ENCODE measurements at places on chromosomes 1 and 21.
A peak's percentile ranks its signal among the peaks of the same experiment; 100 is the strongest.

- no peak for DNase-seq
Measured at GRCh38 chr1:102463328-102463727, 466.6 kb upstream of the OLFM3 start.

GRCh38 chr1:91763252-91763651, 122.7 kb downstream of the TGFBR3 start:
- DNase-seq, result no peak

DNA sequence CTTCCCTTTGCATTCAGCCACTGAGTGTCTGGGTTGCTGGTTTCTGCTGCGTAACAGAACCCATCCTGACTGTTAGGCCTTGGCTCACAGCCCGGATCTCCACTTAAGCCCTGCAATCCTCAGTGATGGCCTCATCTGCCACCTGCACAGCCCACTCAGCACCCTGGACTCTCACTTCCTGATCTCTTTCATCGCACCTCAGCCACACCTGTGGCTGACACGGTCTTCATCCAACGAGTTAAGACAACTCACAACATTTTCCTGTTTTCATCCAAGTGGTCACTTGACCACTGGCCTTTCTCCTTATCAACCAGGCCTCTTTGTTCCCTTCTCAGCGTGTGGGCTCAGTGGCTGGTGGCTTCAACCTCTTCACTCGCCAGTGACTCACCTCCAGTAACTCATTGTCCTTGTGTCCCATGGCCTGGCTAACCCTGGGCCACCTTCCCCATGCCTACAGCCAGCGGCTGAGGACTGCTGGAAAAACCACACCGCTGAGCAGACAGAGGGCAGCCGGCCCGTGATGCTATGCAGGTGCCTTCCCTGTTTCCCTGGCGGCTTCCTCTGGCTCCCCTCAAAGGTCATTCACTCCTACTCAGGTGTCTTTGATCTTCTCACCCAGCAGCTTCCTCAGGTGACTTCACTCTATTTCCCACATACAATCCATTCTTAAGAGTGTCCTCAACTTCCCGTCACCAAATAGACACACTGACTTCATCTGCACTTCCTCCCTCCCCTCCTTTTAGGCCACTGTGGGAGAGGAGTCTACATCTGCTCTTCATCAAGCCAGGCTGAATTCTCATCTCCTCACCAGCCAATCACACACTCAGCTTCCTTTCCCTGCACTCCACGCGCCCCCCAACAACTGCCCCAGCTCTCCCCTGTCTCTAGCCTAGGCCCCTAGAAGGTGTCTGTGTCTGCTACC, 19.9 kb upstream of the EDN2 start:
- DNase-seq, result no peak

DNA sequence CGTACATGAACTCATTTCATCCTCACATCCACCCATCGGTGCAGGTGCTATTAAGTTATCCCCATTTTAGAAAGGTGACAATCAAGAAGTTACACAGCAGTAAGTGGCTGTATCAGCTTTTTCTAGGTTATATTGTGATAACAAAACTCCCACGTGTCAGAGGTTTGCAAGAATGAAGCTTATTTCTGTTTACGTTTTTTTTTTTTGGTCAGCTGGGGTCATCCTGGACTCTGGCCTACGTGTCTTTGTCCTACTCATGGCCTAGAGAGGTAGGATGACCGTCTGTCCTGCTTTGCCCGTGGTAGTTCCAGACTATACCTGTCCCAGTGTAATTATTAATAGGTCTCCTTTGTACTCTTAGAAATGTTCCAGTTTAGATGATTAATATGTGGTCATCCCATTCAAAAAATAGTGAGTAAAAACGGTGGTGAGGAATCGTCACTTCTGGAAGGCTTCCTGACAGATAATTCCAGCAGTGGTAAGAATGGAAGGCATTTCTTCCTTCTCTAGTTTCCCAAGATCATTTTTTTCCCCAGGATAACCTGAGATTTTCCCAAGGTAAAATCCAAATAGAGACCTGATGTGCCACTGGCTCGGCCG, 64.2 kb upstream of the KIF26B start:
- no peak for DNase-seq

DNA sequence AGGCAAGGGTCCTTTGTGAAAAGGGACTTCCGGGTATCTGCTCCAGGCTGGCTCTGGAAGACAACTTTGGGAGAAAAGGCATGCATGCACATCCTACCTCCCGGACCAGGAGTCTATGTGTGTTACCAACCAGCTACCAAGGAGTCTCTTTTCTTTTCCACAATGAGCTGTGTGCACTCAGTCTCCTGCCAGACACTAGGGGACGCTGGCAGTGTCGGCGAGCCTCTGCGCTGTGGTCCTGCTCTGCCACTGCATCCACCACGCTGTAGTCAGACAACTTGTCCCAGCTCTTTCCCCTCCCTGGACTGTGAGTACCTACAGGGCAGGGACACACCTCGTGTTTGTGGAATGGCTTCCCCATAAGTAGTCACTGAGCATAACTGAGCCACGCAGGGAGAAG, 5.1 kb upstream of the SSR2 start:
- DNase-seq, result no peak

DNA sequence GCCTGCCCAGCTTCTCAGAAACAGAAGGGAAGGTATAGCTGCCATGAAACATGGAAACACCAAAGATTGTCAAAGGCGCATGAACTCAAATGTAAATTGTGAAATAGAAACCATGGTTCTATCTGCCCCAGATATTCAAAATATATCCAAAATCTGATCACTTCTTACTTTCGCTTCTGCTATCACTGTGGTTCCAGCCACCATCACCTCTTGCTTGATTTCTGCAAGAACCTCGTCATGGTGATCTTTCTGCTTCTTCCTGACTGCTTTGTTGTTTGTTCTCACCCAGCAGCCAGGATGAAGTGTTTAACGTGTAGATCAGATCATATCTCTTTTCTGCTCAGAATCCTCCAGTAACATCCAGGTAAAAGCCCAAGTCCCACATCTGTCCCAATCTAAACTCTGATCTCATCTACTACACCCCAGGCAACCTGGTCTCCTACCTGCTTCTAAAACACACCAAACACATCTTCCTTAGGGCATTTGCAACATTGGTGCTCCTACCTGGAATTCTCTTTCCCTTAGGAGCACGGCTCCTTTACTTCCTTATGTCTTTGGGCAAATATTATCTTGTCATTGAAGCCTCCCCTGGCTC, 10.5 kb upstream of the LMO4 start:
- DNase-seq, result no peak

DNA sequence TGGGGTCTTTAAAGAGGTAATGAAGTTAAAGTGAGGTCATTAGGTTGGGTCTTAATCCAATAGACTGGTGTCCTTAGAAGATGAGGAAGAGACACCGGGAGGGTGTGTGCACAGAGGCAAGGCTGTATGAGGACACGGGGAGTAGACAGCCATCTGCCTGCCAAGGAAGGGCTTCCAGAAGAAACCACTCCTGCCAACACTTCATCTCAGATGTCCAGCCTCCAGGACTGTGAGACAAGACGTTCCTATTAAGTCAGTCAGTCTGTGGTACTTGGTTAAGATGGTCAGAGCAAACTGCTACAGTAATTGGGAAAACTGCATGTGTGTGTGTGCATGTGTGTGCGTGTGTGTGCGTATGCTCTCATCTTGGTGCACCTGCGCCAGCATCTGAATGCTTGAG, 77.1 kb downstream of the RYR2 start:
- no peak for DNase-seq

- DNase-seq, result no peak
Measured at GRCh38 chr1:29282924-29283803, 46.8 kb downstream of the PTPRU start.

GRCh38 chr1:59967141-59967697, 40.6 kb upstream of the CYP2J2 start:
- peak; percentile 5 for DNase-seq

- DNase-seq, result no peak
Measured at GRCh38 chr1:71045463-71046028, 2.1 kb downstream of the PTGER3 start.

GRCh38 chr1:229027622-229028182, 243.2 kb upstream of the RAB4A start:
- DNase-seq, result no peak

DNA sequence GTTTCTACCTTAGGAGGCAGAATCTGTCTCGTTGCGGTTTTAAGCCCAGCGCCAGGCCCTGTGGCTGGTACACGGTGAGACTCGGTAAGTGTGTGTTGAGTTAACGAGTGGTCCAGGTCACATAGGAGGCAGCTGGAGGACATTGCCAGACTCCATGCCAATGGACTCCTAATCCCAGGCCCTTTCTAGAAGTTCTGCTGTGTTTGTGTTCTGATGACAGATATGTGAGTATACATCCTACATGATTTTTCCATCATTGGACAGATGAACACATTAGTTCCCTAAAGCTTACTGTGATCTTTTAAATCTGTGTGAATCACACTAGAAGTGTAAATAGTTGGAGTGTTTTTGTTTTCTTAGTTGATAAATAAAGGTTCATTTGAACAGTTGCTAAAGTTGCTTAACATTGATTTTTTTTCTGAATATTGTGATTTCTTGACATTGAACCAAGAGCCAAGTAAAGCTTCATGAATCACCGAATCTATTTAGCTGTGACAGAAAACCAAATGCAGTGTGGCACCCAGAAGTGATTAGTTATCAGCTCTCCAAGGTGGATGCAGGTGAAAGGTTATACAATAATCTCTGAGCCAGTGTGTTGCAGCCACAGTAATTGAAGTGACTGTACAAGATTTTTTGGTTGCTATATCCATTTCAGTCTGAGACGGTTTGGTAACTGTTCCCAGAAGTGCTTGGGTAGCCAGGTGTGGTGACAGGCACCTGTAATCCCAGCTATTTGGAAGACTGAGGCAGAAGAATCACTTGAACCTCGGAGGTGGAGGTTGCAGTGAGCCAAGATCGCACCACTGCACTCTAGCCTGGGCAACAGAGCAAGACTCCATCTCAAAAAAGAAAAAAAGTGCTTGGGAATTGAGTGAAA, 46.3 kb downstream of the DOP1B start:
- DNase-seq, result no peak

DNA sequence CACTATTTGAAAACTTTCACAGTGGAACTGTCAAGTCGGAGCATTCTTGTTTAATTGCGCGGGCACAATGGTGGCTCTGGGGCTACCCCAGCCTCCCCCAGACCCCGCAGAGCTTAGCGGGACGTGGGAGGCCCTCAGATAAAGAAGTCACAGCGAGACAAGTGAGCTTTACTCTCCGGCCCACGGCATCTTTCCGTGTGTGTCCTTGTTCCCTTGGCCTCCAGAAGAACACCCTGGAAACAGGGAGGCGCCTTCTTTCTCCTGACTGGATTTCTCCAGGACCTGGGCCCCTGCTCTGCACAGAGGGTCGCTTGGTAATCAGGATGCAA, 382.8 kb downstream of the RRAGC start:
- DNase-seq, result no peak

GRCh38 chr21:27570306-27570868, 603.5 kb upstream of the ADAMTS5 start:
- no peak for DNase-seq

GRCh38 chr1:45375104-45376090, 35.2 kb upstream of the MUTYH start:
- DNase-seq, result no peak

DNA sequence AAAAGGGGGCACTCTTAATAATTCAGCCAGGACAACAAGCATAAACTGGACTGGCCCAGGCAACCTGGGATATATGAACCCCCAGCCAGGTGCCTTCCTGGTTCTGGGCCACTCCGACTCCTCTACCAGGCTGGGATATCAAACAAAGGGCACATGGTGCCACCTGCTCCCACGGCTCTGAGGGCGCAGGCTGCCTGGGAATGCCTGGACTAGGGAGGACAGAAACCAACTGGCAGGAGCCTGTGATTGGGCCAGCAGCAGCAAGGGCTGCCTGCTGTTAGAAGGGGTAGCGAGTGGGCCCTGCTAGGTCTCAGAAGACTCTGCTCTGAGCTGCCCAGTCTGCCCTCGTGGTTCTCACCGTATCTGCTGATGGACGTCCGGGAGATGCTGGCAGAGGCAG, 123.2 kb upstream of the CD34 start:
- no peak for DNase-seq

GRCh38 chr1:24157918-24158481, 15.1 kb upstream of the IL22RA1 start:
- no peak for DNase-seq

GRCh38 chr1:79129914-79130313, 123.4 kb upstream of the ADGRL4 start:
- DNase-seq, result no peak

DNA sequence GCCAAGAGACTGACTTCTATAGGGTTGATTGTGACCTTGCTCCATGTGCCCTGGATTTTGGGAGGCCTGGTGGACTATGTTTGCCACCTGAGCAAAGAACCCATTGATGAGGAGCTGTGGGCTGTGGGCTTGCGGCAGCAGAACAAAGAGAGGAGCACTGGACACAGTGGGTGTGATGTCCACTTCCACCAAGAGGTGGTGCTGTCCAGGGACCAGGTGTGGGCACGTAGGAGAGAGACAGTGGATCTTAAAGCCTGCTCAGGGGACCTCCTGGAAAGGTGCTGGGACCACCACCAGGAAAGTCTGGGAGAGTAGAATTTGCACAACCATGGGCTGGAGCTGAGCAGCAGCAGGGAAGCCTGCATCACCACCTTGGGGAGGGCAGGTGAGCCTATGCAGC, 106.7 kb upstream of the ETS2 start:
- no peak for DNase-seq

DNA sequence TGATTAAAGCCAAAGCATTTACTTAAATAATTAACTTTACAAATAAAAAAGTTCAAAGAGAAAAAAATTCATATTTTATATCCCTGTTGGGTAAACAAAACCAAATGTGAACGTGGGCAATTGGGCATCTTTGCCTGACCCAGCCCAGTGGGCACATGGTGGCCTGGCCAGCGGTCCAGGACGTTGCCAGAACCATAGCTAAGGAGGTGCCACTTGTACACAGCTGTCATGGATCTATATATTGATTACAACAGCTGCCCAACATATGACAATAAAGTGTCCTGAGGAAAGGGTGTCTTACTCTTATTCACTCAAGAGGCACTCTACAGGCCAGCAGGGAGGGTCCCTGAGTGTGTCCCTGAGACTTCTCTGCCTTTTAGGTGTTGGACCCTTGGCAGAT, 78.5 kb downstream of the BCAR3 start:
- no peak for DNase-seq

GRCh38 chr1:49728377-49728776, 295.4 kb downstream of the AGBL4 start:
- DNase-seq, result no peak

DNA sequence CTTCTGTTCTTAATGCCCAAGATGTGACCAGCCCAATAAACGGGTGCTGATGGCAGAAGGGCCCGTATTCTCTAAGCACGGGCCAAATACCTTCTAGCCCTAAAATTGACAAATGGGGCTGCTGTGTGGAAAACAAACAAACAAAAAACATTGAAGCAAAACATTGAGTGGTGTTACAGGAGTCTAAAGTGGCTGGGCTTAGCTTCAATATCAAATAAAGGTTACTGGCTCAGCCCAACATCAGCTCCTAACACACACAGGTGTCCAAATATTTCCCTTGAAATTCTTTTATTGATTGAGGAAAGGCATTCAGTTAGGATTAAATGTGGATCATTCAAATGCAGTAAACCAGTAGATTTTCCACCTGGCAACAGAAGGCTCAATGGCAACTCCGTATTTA, 13.3 kb upstream of the TTF2 start:
- no peak for DNase-seq

GRCh38 chr1:183645531-183645930, 7.6 kb downstream of the APOBEC4 start:
- DNase-seq, result no peak

GRCh38 chr1:119222271-119222670, 81.8 kb upstream of the WARS2 start:
- no peak for DNase-seq

Measured in amygdala (tissue), 56 donors.